Stimulated activated CD8-positive, alpha-beta memory T cell treated with anti-CD3 and anti-CD28 coated beads, Interleukin-7, amount 100 ng/mL, for 24 hours (primary cell): ENCODE measurements at places on chromosomes 4 and X.
A peak's percentile ranks its signal among the peaks of the same experiment; 100 is the strongest.

GRCh38 chr4:2441393-2442174, 22.8 kb downstream of the CFAP99 start:
- peak; percentile 54 for DNase-seq

DNA sequence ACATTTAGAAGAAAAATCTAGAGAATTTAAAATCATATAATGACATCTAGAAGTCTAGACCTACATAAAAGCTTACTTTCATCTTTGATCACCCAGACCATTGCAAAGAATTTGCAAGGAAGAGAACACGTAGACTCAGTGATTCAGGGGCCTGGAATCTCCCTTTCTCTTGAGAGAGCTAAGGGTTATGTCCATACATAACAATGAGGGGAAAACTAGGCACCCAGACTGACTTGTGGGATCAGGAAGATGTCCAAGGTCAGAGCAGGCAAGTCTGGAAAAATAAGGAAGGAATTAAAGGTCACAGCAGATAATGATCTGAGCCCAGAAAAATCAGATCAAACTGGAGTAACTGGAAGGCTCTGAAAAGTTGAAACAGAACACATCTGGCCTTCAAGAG, 198.4 kb upstream of the SFRP2 start:
- DNase-seq: no peak

DNA sequence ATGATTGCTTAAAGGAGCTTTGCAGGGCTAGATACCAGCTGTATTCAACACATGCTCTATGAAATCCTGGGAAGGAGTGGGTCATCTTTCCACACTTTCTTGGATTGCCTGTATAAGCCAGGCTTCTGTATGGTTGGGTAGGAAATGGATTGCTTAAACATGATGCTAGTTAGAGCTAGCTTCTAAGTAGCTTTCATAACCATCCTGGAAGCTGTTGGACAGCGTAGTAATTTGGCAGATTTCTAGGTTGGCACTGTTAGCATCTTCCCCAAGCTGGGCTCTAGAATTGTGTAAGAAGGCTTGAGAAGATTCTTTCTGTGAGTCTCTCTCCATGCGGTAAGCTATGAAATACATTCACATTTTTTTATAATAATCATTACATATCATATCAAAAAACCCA, 127.3 kb downstream of the LINC00632 start:
- DNase-seq: no peak

DNA sequence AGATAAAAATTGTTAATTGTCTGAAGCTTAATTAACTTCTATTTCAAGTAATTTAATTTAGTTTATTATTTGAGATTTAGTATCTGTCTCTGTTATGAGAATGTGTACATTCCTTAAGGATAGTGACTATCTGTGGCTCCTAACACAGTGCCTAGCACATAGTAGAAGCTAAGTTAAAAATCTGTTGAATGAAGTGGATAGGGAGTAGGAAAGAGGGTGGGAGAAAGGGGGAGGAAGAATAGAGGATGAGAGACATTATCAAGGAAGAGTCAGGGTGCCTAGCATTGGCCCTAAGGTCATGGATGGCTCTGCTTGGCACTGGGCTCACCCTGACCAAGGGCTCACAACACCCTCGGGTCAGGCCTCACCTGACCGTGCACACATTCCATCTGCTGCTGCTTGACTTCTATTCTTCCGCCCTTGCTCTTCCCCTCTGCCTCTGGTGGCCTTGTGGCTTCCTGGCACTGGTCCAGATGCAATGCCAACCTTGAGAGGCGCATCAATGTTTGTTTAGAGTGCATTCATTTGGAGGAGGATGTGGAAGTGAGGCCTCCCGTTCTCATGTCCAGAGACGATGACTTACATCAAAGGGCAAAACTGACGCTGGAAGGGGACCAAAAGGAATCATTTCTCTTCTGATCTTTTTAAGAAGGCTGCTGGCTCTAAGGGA, 42.3 kb downstream of the TRIM2 start:
- no peak for DNase-seq

DNA sequence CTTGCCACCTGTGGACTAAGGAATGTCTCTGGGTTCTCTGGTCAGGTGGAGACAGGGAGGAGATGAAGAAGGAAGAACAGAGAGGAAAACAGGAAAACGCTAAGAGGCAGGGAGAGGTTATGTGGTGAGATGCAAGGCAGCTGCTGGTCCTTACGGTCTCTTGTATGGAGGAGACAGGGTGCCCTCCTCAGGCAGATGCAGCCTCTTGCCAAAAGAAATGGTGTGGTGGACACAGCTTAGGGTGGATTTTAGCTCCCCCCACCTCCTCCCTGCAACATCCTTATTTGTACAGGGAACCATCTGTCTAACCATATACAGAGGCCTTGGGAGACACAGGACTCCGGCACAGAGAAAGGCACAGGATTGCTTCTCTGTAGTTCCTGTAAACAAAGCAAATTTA, 9.7 kb downstream of the OCIAD2 start:
- no peak for DNase-seq

- DNase-seq: no peak
Measured at GRCh38 chr4:139208404-139208945, 31.5 kb upstream of the ELF2 start.

GRCh38 chr4:19051831-19052230, 1030.3 kb upstream of the LCORL start:
- DNase-seq: no peak

GRCh38 chr4:137599734-137600133, 67.4 kb upstream of the PCDH18 start:
- no peak for DNase-seq

- no peak for DNase-seq
Measured at GRCh38 chr4:9924750-9925149, 96.5 kb downstream of the SLC2A9 start.

DNA sequence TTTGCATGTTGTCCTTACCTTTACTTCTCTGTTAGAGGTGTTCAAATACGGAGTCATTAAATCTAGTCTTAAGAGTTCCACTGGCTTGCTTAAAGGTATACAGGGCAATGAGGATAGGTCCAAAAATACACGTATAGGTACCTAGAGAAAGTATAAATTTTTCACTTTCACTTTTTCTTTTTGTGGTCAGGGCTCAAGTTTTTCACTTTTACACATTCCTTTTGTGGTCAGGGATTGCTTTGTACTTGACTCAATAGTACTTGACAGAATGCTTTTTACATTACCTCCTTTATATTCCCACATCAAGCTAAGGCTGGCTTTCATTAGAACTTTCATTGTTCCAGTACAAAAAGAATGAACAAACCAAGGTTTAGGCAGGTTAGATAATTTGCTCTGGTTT, 21.7 kb downstream of the TMEM184C start:
- no peak for DNase-seq

DNA sequence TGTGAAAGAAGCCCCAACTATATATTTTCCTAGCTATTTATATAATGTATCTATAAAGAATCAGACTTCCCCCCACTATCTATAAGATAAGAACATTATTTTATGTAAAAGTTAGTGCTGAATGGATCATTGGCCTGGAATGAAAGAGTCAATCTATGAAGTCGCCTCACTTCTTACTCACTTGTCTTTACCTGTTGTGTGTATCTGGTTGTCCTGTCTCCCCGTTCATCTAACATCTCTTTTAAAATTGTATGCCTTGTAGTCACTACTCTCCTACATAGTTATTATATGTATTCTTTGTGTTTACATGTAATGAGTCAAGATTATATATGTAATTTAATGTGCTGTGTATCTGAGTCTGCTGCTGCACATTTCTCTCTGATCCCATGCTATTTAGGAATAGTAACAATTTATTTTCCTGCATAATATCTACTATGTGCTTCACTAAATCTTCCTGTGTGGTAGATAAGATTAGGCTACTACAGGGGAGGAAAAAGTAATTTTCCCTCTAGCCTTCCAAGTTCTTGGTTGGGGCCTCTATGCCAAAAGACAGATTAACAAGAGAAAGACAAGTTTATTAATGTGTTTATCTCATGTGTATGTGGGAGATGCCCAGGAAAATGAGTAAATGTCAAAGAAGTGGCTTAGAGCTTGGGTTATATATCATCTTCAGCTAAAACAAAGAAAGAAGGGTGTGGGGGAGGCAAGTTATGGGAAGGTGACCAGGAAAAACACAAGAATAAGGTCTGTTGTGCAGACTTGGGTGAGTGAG, 77.6 kb upstream of the FRMPD4 start:
- DNase-seq: no peak

- no peak for DNase-seq
Measured at GRCh38 chr4:123731035-123731434, 334.4 kb downstream of the SPRY1 start.

GRCh38 chr4:170008371-170008770, 17.8 kb downstream of the MFAP3L start:
- no peak for DNase-seq

GRCh38 chrX:9207142-9207541, 173.2 kb upstream of the FAM9B start:
- DNase-seq: no peak

DNA sequence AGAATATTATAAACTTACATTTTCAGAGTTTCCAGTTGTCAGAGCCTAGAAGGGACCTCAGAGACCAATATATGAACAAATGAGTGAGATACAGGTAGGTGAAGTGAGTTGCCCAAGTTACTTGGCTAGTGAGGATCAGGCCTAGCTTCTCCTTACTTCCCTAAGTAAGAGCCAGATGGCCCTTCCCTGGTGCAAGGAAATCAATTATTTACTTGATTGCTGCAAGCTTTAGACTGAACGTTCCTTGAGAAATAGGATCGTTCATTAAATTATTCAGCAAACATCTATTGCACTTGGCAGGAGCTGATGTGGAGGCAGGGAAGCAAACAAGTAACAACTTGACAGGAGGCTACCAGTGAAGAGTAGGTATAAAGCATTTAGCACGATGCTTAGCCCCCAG, 117.8 kb downstream of the EFHC2 start:
- no peak for DNase-seq

DNA sequence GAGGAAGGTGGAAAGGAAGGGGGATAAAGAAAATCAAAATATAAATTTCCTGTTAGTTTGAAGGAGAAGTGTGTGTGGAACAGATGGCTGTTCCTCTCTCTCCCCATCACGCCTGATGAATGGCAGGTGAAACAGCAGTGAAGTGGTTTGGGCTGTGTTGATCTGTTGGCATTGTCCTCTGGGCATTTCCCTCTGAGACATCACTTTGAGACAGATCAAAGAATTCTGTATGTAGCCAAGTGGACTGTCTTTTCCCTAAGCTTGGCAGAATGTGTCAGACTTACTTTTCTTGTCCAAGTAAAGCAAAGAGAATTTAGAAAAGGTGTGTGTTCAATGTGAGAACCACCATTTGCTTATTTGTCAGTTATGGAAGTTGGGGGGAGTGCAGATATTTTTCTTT, 47.5 kb downstream of the SEPTIN11 start:
- no peak for DNase-seq

DNA sequence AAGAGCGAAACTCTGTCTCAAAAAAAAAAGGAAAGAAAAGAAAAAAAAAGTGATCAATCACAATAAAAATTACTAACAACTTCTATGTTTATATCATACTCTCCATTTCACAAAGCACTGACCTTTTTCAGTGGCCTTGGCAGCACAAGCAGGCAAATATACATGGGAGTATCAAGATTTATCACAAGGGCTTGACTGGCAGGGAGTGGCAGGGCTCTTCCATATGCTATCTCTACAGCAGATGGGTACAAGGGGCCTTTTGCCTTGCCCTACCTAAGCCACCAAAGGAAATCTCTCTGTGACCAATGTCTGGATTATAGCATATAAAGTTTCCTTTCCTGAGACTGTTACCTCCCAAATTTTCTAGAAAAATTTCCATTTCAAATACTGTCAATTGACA, 24.4 kb downstream of the TSPAN5 start:
- no peak for DNase-seq

DNA sequence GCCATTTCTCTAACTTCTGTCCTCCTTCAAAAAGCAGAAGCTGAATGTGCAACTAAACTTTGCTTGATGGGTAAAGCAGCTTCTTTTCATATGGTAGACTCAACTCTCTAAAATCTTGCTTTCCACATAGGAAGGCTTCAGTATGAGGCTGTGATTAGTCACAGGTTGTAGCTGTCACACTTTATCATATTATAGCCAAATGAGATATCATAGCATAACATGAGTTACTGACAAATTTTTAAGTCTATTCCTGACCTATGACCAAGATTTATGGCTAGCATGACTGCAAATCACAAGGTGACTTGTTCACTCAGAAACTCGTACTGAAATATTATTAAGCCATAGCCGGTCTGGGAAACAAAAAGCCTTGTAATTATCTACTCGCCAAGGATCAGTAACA, 998.6 kb downstream of the RPA4 start:
- no peak for DNase-seq

- DNase-seq: no peak
Measured at GRCh38 chrX:136227948-136228838, 23.0 kb downstream of the MAP7D3 start.

- no peak for DNase-seq
Measured at GRCh38 chrX:132786217-132786616, 172.2 kb downstream of the HS6ST2 start.

DNA sequence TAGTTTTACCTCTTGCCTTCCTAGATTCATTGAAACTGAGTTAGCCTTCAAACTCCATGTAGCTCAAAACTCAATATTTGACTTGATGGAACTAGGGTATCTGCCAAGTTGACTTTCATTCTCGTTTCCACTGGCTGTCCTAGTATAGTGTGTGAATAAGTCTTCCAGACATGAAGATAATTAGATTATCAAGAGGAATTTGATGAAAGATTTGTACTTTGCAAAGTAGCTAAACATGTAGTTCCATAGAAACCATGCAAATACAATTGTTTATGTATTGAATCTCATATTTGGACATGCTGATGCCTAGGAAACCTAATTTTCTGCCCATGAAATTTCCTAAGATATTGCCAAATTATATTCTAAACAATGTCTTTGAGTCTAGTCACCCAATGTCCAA, 297.5 kb downstream of the ARHGAP24 start:
- no peak for DNase-seq

- DNase-seq: no peak
Measured at GRCh38 chr4:185773419-185773818, 38.6 kb downstream of the SORBS2 start.

DNA sequence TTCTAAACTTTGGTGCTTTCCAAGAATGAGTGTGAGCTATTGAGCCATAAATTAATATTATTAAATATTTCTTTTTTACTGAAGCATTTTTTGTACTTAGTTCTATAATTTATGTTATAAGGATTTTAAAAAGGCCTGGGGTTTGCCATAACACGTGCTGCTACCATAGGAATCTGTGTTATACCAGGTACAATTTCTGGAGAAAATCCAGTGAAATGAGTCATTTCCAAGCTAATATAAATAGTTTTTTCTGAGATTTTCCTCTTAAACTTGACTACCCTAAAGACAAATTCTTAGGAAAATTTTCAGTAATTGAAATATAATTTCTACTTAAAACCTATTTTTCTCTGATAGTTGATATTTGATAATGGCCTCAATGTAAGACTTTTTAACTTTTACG, 130.8 kb downstream of the TLL1 start:
- DNase-seq: no peak

GRCh38 chrX:68121371-68121770, 311.9 kb downstream of the OPHN1 start:
- DNase-seq: no peak

DNA sequence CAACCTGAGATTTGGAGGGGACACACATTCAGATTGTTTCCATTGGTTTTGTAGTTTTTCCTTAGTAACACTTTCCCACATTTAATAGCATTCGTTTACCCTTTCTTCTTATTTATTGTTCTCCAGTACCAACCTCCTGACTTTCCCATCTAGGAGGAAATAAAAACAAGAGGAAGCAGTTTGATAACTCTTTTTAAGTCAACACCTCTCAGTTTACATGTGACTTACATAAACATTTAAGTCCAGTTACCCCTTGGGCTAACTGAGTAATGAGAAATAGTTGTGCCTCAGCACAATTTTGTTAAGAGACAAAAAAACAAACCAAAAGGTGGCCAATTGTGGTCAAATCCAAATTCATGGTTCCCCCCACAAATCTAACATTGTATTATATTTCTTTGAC, 34.8 kb downstream of the PHOX2B start:
- DNase-seq: no peak
